ENCODE measurements at places on chromosomes 2 and 18.

DNA sequence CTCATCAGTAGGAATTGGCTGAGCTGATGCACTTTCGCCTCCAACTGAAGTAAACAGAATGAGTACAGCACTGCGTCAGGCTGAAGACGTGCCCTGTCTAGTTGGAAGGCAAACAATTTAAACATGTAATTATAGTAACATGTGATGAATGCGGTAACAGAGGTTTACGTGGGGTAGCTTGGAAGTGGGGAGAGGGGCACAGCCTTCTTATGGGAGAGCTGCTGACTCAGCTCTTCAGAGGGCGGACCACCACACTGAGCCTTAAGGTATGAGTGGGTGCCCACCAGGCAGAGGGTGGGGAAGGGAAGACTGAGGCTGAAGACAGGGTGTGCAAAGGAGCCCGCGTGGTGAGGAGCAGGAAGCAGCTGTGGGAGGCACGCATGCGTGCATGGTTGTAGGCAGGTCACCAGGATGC is 6.2 kb upstream of the EHD3 start:
- no peak for DNase-seq

DNA sequence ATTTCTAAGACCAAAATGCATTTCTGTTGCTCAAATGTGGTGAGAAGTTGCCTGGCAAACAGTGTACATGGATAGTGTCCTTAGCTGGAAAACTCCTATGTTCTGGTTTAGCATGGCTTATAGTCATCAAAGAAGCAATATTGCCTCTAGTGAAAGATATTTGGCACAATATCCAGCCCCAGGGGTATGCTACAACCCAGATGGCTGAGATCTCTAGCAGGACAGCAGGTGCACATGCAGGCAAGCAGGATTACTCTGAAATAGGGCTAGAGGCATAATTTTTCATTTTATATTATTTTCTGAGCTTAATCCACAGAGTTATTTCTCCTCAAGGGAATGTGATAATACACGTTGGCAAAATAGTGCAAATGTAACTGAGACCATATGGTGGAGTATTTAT is 34.0 kb downstream of the CCDC195 start:
- no peak for DNase-seq

DNA sequence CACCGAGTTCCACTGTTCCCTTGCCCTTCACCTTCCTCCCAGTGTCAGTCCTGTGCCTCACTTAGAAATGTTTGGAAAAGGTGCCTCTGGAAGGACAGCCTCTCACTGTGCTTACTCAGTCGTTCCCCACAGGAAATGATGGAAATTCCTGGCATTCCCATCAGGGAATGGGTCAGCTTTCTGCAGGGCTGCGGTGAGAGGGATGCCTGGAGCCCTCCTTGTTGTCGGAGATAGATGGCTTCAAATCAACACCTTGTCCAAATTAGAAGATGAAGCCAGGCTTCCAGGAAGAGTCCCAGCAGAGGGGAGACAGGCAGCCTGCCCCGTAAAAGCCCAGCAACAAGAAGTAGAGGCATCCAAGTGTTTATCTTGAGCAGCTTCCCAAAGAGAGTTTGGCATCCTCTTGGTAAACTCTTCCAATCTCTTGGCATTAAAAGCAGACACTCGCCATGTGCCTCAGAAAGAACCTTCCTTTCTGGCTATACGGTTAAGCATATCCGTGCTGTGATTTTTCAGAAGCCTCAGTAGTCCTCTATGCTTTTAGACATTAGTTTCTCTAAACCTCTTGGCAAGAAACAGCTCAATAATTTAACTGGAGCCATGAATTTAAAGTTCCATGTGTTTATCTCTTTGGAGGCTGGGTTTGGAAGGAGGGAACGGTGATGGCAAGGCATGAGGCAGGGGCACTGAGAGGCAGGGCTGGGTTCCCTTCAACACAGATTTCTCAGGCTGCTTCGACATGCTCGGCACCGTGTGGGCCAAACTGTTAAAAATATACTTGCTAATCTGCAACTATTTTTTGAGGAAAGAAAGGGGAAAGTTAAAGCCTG is 25.1 kb downstream of the COLEC12 start:
- peak; percentile 55 for DNase-seq

- DNase-seq, result no peak
Measured at GRCh38 chr18:23229472-23229871, 94.2 kb downstream of the CABLES1 start.

DNA sequence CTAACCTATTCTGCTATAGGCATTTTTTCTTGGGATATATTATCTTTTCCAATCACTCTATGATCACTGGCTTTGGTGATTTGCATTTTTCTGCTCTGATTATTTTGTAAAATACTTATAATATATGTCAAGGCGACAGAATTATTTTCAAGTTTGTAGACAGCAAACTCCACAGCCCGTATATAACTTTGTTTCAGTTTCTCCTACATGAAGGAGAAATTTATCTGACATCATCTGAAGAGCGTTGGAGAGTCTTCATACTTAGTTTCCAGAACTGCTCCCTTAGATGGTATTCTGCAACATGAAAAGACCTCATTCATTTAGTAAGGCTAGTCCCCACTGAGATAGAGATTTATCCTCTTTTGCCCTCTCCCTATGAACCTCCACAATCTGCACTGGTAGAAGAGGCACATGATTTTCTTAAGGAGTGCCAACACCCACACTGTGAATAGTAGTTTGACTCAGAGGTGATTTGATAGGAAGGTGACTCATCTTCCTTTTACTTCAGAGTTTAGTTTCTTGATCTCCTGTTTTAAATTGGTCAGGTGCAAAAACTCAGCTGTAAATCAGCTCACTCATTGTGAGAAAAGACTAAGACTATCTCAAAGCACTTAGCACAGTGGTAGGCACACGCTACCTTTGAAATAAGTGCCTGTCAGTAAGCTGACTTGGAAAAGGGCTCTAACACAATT is 1848.6 kb upstream of the CELF4 start:
- DNase-seq, result no peak

DNA sequence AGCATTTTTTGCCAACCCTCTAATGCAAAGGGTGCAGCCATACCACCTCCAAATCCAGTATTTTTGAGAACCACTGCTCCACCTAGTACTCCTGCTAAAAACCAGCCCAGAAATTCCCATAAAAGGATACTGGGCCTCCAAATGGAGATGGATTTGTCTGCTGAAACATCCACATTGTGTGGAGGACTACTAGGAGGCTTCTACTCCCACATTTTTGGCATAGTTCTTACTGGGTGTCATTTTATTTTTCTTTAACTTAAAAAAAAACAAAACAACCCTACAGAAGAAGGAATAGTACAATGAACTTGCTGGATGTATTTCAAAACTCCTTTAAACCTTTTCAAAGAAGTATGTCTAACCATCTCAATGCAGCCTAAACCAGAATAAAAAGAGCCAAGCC is 219.2 kb downstream of the SRBD1 start:
- no peak for DNase-seq

- no peak for DNase-seq
Measured at GRCh38 chr2:2941205-2941604, 436.4 kb downstream of the EIPR1 start.

GRCh38 chr18:48553236-48553635 is 14.4 kb downstream of the CTIF start:
- DNase-seq, result no peak

GRCh38 chr2:33242845-33243244 is 233.6 kb upstream of the RASGRP3 start:
- DNase-seq, result no peak

DNA sequence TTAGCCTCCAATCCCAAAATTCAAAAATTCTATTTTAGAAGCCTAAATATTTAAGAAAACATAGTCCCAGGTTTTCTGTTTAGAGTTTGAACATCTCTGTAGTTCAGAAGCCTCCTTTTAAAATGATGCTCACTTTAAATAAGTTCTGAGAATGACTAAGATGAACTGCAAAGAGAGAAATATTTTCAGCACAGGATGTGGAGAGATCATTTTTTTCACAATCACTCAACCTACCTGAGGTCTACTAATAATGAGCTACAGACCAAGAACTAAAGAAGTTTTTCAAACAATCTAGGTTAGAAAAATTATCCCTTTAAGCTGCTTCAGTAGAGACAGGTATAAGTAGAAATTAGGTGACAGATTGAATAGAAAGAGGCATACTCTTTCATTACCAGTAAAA is 185.1 kb upstream of the CYP26B1 start:
- no peak for DNase-seq

- DNase-seq, result no peak
Measured at GRCh38 chr18:55875371-55875901, 287.4 kb upstream of the TCF4 start.

GRCh38 chr2:67532387-67532786 is 135.3 kb downstream of the ETAA1 start:
- no peak for DNase-seq

All from endothelial cell (in vitro differentiated cells).